Tongue (tissue), 3 donors: ENCODE measurements at places on chromosomes 3 and 15. TPM values are rescaled to one million over a fixed set of nuclear protein-coding genes. Genes with fewer than 3 reads are reported as not detected.

The FHIT gene
- total RNA-seq, result 7.4 TPM

The ZIC1 gene
- 1.9 TPM for total RNA-seq

The CSK gene
- 27.6 TPM for total RNA-seq

The CCR8 gene
- 1.1 TPM for total RNA-seq

The BSN gene
- 0.82 TPM for total RNA-seq

The SCN5A gene
- 6.1 TPM for total RNA-seq

The MOBP gene
- not detected for total RNA-seq

The CHDH gene
- 2.6 TPM for total RNA-seq

The RARRES1 gene
- total RNA-seq, result 5.3 TPM

The DNAH12 gene
- 0.21 TPM for total RNA-seq

The EPB42 gene
- 4.6 TPM for total RNA-seq

The GOLIM4 gene
- total RNA-seq, result 56.2 TPM

The GOLGA8Q gene
- total RNA-seq, result 1.2 TPM

The C3orf18 gene
- total RNA-seq, result 25.1 TPM

The RNF123 gene
- total RNA-seq, result 60.4 TPM

The SSUH2 gene
- total RNA-seq, result 2.2 TPM

The FGD5 gene
- total RNA-seq, result 26.1 TPM

The LYZL4 gene
- total RNA-seq, result not detected

The TM4SF18 gene
- total RNA-seq, result 11.2 TPM

The SLC2A2 gene
- total RNA-seq, result not detected

The ADPRH gene
- 11.2 TPM for total RNA-seq

The UQCC5 gene
- total RNA-seq, result 1.4 TPM

The GPR171 gene
- not detected for total RNA-seq

The PCLAF gene
- total RNA-seq, result 12.0 TPM

The IQCF5 gene
- total RNA-seq, result not detected

The SLC28A2 gene
- 0.10 TPM for total RNA-seq

The HRG gene
- total RNA-seq, result not detected

The POLQ gene
- 3.7 TPM for total RNA-seq

The CEP19 gene
- 2.6 TPM for total RNA-seq

The ADGRG7 gene
- total RNA-seq, result not detected

The RYR3 gene
- total RNA-seq, result 98.0 TPM

The ALDH1A3 gene
- total RNA-seq, result 59.0 TPM

The OXTR gene
- total RNA-seq, result 0.62 TPM

The MESP2 gene
- not detected for total RNA-seq

The UPK1B gene
- 9.4 TPM for total RNA-seq

The SST gene
- total RNA-seq, result not detected

The ALDH1A2 gene
- total RNA-seq, result 1.6 TPM

The RFTN1 gene
- total RNA-seq, result 23.7 TPM

The FSIP1 gene
- total RNA-seq, result 0.10 TPM

The CADPS gene
- total RNA-seq, result 13.3 TPM

The UBAP1L gene
- total RNA-seq, result 2.3 TPM

The CACNA2D2 gene
- total RNA-seq, result 4.3 TPM

The KNG1 gene
- total RNA-seq, result not detected

The PHLDB2 gene
- total RNA-seq, result 64.4 TPM

The PCOLCE2 gene
- total RNA-seq, result 0.62 TPM

The IL12A gene
- 0.62 TPM for total RNA-seq

The ZBED2 gene
- total RNA-seq, result 1.5 TPM
